Fibroblast of skin of scalp (primary cell): ENCODE measurements at places on chromosomes 11 and 22.

- no peak for DNase-seq
Observed at GRCh38 chr11:128857341-128857740, 9.8 kb downstream of the KCNJ1 start.

DNA sequence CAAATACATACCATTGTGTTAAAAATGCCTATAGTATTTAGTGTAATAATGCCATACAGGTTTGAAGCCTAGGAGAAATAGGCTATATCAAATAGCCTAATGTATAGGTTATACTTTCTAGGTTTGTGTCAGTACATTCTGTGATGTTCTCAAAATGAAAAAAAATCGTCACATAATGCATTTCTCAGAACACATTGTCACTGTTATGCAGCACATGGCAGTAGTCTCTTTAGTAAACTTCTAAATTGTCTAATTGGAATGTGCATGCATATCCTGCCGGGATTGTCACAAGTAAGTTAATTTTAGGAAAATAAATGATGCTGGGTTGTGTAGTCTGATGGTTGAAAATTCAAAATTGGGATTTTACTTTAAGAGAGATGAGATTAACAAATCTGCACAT, 920.1 kb upstream of the CNTN5 start:
- no peak for DNase-seq

GRCh38 chr11:75420224-75421034, 12.6 kb downstream of the KLHL35 start:
- no peak for DNase-seq

DNA sequence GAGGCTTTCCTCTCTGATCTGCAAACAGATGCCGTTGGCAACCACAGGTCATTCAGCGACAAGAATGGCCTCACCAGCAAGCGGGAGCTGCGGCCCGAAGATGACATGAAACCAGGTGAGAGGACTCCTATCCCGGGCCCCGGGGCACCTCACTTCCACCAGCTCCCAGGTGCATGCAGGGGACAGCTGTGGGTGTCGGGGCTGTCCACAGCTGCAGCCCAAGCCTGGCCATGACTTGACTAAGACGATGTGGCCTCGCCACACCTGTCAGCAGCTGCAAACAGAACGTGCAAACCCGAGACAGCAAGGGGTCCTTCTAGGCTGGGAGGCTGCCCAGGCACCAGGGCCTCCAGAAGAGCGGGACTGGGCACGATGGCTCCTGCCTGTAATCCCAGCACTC, 3.6 kb downstream of the GAL start:
- no peak for DNase-seq

- no peak for DNase-seq
Observed at GRCh38 chr11:8684600-8685290, 2.2 kb downstream of the RPL27A start.

- DNase-seq = no peak
Observed at GRCh38 chr11:68037411-68038225, 1.2 kb upstream of the TCIRG1 start.

DNA sequence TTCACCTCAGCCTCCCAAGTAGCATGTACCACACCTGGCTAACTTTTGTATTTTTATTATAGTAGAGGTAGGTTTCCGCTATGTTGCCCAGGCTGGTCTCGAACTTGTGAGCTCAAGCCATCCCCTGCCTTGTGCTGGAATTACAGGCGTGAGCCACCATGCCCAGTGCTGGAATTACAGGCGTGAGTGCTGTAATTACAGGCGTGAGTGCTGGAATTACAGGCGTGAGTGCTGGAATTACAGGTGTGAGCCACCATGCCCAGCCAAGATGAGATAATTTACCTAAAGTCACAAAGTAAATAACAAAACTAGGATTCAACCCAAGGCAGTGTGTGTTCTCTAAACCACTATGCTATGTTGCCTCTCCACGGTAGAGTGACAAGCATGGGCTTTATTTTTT, 3.6 kb upstream of the UBXN1 start:
- no peak for DNase-seq

GRCh38 chr11:27842290-27842689, 142.0 kb upstream of the BDNF start:
- DNase-seq = no peak

DNA sequence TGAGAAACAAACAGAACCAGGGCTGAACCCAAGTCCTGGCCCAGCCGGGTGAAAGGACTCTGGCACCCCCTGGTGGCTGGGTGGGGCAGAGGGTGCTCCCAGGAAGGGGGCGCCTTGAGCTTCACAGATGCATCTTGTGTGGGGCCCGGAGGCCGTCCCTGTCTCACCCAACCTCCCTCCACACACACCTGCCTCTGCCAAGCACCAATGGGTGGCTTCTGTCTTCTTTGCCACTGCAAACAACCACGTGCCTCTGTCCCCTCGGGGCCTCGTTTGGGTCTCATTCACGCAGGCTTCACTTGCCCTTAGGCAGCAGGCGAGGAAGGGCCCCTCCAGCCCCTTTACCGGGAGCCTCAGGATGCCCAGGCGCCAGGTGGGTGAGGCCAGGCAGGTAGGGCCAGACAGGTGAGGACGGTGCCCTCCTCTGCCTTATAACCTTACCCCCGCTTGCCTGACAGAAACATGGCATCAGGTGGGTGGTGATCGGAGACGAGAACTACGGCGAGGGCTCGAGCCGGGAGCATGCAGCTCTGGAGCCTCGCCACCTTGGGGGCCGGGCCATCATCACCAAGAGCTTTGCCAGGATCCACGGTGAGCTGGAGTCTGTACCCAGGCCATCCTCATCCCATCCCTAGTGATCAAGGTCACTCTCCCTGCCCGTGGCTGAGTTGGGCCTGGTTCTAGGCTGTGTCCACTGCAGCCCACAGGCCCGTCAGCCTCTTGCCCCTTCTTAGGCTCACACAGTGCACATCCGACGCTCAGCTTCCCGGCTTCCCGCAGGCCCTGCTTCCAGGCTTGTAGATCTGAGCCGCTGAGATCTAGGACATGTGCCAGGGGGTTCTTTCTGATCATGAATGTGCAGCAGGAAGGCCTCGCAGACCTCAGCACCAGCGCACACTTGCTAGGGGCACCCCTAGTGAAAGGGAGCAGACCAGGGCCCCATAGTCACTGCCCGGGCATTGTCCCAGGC, 17.2 kb downstream of the POLR3H start:
- peak; percentile 26 for DNase-seq
